ENCODE measurements at places on chromosomes 11 and 22.

DNA sequence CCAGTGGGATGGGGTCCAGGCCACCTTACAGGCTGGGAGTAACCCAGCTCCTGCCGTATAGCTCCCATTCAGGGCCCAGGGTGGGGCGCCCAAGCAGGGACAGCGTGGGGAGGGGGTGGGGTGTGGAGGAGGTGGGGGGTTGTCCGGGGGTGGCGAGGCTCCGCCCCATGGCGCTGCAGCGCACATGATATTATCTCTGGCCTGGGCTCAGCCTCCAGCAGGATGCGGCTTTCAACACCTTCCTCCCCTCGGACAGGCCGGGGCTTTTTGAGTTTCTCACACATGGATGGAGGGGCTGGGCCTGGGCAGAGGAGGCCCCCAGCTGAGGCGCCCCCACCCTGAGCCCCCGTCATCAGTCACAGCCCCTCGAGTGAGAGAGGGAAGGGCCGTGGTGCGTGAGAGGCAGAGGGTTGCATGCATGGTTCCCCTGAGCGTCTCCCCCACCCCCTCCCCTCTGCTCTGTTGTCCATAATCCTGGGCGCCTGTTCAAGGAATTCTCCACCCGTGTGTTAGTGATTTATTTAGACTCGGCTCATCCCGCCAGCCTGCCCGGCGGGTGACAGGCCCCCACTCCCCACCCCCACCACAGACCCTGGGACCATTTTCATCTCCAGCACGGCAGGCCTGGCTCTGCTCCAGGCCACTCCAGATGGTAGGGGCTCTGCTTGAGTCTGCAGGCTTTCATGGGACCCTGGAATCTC is 44.9 kb downstream of the WNT11 start:
- no peak for DNase-seq

- DNase-seq = no peak
Observed at GRCh38 chr22:47040486-47041270, 278.2 kb downstream of the TBC1D22A start.

DNA sequence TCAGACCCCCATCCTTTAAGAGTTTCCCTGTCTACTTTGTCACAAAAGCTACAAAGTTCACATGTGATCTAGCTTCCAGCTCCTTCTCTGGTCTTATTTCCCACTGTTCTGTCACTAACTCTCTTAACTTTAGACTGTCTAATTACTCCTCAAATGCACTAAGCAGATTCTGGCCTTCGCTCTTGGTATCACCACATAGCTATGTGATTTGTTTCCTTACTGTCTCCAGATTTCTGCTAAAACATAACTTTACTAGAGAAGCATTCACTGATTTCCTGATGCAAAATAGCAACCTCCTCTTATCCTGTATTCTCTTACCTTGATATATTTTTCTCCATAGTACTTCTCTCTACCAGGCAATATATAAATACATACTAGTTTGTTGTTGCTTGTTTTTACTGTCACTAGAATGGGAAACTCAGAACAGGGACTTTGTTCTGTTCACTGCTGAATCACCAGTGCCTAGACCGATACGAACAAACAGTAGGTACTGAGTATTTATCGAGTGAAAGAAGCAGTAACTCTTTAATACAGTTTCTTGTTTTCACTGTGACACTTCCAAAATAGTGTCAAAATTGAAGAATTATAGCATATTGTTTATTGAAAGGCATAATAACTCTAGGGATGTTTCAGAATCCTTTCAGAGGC is 205.6 kb downstream of the DDX10 start:
- no peak for DNase-seq

GRCh38 chr11:22703591-22703990 is 37.2 kb downstream of the GAS2 start:
- DNase-seq = no peak

DNA sequence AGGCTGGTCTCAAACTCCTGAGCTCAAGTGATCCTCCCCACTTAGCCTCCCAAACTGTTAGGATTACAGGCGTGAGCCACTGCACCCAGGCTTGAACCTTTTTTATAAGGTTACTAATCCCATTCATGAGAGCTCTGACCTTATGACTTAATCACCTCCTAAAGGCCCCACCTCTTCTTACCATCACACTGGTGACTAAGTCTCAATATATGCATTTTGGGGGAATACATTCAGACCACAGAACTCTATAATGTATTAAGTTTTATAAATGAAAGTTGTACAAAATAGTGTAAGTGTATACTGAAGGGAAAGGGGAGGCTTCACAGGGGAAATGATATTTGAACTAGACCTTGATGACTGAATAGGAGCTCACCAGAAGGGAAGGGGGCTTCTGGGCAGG is 28.4 kb upstream of the RBFOX2 start:
- DNase-seq = no peak

DNA sequence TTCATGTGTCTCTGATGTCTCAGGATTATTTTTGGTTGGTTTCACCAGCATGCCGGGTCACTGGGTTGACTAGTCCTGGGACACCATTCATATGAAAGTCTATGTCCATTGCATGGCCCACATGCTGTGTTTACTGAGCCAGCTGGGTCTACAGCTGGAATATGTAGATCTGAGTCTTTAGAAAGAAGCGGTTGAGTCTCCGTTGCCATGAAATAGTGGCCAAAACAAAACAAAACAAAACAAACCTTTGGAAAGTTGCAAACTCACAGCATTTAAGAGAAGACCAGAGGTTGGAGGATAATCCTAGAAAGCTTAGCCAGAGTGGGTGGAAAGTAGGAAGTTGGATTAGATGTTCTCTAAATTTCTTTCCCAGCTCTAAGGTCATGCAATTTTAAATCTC is 191.8 kb upstream of the NTM start:
- DNase-seq = no peak

DNA sequence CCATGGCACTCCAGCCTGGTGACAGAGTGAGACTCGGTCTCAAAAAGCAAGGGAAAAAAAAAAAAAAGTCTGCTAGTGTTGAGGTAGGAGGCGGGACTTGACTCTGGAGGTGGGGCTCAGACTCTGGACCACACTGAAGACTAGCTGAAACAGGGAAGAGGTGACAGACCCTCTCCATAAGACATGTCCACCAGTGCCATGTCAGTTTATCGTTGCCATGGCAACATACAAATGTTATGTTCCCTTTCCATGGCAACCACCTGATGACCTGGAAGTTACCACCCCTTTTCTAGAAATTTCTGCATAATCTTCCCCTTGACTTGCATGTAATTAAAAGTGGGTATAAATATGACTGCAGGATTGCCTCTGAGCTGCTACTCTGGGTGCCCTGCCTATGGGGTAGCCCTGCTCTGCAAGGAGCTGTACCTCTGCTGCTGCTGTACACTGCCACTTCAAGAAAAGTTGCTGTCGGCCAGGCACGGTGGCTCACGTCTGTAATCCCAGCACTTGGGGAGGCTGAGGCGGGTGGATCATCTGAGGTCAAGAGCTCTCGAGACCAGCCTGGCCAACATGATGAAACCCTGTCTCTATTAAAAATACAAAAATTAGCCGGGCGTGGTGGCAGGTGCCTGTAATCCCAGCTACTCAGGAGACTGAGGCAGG is 55.1 kb downstream of the KIAA1671 start:
- no peak for DNase-seq

DNA sequence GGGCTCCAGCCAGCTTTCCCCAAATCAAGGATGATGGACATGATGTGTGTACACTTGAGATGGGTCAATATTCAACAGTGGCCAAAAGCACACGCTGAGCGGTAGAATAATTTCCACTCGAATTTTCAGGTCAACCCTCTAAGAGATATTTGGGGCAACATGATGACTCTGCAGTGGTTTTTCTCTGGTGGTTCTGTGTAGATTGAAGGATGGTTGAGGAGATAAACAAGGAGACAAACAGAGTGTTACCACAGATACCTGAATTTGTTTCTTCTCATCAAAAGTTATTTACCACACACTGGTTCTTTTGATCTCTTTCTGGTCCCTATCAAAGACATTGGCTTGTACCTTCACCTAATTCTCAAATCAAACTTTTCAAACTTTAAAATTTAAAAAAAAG is 242.0 kb downstream of the ETS1 start:
- no peak for DNase-seq

GRCh38 chr22:28025333-28025732 is 106.3 kb upstream of the PITPNB start:
- no peak for DNase-seq

- DNase-seq = no peak
Observed at GRCh38 chr11:125987066-125987641, 41.3 kb downstream of the VSIG10L2 start.

DNA sequence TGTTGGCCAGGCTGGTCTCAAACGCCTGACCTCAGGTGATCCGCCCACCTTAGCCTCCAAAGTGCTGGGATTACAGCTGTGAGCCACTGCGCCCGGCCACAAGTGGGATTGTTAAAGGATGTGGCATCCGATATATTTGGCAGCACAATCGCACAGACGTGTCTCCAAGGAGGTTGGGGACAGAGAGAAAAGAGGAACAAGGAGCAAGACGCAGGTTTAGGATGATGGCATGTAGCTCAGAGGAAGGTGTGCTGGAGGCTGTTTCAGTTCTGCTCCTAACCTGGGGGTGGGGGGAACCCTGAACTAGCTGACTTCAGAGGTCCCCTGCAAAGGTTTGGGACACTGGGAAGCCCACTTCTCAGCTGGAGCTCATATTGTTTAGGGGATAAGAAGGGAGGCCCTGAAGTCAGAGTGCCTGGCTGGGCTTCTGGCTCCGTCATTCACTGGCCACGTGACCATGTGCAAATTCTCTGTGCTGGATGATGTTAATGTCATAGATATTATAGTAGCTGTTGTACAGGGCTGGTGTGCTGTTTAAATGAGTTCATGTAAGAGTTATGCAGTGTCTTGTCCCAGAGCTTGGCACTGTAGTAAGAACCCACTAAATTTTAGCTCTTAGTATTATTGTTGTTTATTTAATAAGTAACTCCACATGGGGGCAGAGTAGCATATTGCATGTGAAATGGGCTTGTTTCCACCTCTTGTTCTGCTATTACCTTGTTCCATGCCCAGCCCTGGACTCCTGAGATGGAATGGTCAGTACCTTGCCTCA is 129.7 kb downstream of the ST3GAL4 start:
- no peak for DNase-seq

- no peak for DNase-seq
Observed at GRCh38 chr11:75673977-75674582, 5.2 kb upstream of the MAP6 start.

- DNase-seq = no peak
Observed at GRCh38 chr22:25054943-25055511, 102.5 kb downstream of the KIAA1671 start.
